Fibroblast of skin of left quadriceps (primary cell): ENCODE measurements at places on chromosomes 4 and X.

DNA sequence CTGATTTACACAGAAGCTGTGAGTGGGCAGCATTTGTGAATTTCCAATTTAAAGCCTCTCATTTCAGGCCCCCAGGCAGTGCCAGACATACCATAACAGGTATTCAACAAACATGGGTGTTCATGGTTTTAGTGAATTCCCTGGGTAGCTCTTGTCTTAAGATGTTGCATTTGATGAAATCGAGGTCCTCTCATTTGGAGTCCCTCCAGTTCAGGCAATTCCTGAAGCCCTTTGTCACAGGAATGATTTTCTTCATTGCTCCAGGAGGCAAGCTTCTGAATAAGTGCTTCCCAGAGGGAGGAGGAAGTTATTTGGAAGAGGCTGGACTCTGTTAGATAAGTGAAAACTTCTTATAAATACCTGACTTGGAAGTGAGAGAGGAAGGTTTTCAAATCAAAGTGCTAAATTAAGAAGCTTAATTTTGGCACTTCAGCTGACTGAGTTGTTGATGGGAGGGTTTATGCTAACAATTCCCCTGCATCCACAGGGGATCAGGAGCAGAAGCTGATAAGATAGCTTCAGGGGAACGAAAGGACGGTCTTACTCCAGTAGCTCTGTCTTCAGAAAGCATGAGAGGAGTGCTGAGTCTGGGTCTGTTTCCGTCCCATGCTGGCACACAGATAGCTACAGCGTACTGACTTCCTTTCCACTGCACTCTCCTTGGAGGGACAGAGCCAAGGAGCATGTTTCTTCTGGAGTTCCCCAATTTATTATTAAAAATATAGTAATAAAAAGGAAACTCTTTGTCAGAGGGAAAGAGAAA lies 543.1 kb downstream of the GBA3 start:
- DNase-seq, result no peak

DNA sequence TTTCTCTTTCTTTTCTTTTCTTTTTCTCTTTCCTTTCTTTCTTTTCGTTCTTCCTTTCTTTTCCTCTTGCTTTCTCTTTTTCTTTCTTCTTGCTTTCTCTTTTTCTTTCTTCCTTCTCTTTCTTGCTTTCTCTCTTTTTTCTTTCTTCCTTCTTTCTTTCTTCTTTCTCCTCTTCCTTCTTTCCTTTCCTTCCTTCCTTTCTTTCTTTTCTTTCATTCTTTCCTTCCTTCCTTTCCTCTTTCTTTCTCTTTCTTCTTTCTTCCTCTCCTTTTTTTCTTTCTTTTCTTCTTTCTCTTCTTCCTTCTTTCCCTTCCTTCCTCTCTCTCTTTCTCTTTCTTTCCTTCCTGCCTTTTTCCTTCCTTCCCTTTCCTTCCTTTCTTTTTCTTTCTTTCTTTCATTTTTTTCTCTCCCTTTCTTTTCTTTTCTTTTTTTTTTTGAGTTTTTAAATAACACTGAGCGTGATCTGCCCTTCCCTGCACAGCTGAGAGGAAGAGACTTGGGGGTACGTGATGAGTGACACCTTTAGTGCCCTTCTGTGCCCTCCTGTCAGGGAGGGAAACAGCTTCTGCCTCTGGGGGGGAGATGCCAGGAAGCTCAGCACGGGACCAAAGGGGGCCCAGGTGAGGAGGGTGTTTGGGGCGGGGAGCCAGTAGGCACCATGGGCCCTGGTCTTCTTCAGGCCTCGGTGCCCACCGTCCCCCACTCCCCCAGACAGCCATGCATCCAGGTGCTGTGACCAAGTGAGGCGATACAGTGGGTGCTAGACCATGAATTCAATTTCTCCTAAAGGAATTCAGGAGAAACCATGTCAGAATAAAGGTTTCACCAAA lies 36.6 kb upstream of the CDKN2AIP start:
- no peak for DNase-seq

GRCh38 chr4:128840711-128841318 lies 31.3 kb downstream of the JADE1 start:
- DNase-seq, result no peak

DNA sequence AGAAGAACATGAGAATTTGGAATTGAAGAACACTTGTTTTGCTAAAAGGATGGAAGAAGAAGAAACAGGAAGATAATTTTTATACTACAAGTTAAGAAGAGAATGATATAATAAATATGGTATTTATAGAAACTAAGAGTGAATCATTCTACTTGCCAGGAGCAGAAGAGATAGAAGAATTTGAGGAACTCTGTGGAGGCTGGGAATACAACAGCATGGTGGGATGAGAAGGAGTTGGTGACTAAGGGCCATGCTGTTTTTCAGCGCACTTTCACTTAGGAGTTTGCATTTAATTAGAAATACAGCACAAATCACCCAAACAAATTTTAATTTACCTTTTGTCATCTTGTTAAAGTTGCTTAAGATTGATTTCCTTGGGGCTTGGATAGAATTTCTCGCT lies 20.5 kb downstream of the HADH start:
- DNase-seq, result peak; percentile 56

- no peak for DNase-seq
These were observed 55.3 kb upstream of the SLC25A43 start for GRCh38 chrX:119343856-119344255.

- DNase-seq, result no peak
These were observed 1.5 kb downstream of the NIPAL1 start for GRCh38 chr4:48018112-48018511.

DNA sequence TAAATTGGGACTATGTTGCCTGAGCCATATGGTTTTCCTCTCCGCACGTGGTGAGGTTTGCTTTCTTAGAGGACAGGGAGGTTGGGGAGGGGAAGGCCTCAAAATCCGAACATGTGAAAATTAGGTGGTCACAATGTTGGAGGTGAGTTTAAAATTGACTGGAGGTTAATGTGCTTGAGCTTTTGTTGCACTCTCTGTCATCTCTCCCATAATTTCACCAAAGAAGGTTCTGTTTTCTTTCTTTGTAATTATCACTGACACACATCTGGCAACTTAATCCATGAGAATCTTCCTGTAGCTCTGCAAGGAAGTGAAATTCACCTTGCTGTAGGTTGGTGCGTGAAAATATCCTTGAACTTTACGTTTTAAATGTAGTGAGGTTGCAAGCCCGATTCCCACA lies 225.5 kb downstream of the PDGFC start:
- no peak for DNase-seq

- DNase-seq, result no peak
These were observed 50.6 kb downstream of the NRK start for GRCh38 chrX:105872941-105873340.

- no peak for DNase-seq
These were observed 165.3 kb upstream of the GPC4 start for GRCh38 chrX:133580625-133581024.
